ENCODE measurements at places on chromosomes 12 and 14. TPM values are rescaled to one million over a fixed set of nuclear protein-coding genes. Genes with fewer than 3 reads are reported as not detected.

GRCh38 chr12:118034429-118035189 lies 18.1 kb downstream of the RFC5 start:
- no peaks in the 10 kb centered on the region for H3K27me3 ChIP-seq
- peaks cover 75% of the 10 kb centered on the region for H3K36me3 ChIP-seq
- H3K4me3 ChIP-seq, result no peak overlapping the region
- no peaks in the 10 kb centered on the region for H3K4me1 ChIP-seq
- no peak overlapping the region for H3K27ac ChIP-seq
- DNase-seq, result peak; percentile 53

The PROX2 gene
- not detected for total RNA-seq

DNA sequence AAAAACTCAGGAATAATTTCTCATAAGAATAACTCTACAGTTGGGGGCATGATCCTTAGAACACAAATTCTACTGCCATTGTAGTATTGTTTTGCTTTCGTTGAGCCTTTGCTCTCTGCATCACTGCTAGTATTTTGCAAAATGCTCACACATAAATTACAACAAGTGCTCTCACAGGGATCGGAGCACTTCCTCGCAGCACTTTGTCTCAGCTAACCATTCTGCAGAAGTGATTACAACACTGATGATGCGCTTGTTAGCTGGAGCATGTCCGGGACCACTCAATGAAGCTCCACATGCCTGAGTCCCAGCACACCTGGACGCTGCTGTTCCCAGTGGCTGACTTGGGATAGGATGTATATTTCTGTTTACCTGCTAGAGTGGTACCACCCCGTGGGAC lies 31.6 kb downstream of the MOAP1 start:
- no peaks in the 10 kb centered on the region for H3K36me3 ChIP-seq
- H3K4me1 ChIP-seq, result no peaks in the 10 kb centered on the region
- no peak overlapping the region for H3K4me3 ChIP-seq
- H3K27ac ChIP-seq, result no peak overlapping the region
- DNase-seq, result no peak

DNA sequence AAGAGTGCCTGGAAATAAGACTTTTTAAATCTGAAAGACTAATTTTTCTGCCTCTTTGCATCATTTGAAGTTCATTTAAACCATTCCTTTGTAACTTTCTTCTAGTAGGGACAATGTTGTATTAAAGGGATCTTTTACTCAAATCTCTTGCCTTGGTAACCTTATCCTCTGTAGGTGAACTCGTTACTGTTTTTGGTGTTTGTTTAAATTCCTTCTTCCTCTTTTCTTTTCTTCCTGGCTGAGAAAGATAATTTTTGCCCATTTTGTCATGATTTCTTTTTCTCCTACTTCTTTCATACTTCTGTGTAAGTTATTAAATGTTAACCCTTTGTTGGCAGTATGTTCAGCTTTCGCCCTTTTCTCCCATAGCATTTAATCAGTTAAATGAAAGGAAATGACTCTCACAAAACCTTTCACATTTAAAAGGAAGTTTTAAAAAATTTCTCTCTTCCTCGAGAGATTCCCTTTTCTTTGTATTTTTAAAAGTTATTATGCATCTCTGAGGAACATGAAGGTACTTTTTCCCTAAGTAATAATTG lies 10.3 kb downstream of the VEZT start:
- peaks cover 10% of the 10 kb centered on the region for H3K36me3 ChIP-seq
- H3K4me3 ChIP-seq, result no peak overlapping the region
- no peak for DNase-seq
- H3K4me1 ChIP-seq, result no peaks in the 10 kb centered on the region

- no peaks in the 10 kb centered on the region for H3K27me3 ChIP-seq
- DNase-seq, result peak; percentile 98
- H3K4me1 ChIP-seq, result peaks cover 37% of the 10 kb centered on the region
- peak overlapping the region; percentile 49 for H3K4me3 ChIP-seq
- no peaks in the 10 kb centered on the region for H3K36me3 ChIP-seq
These were observed 57.5 kb upstream of the TMCC3 start for GRCh38 chr12:94707892-94708291.

The ST8SIA1 gene
- total RNA-seq, result 6.9 TPM
